ENCODE measurements at places on chromosomes 2 and 18. TPM values are rescaled to one million over a fixed set of nuclear protein-coding genes. Genes with fewer than 3 reads are reported as not detected.

Gene CBLN2
- not detected for total RNA-seq

Gene C2orf66
- not detected for total RNA-seq

Gene EML6
- total RNA-seq: 0.38 TPM

Gene PSD4
- total RNA-seq: 85.9 TPM

Gene IL36RN
- total RNA-seq: not detected

Gene MAP3K19
- not detected for total RNA-seq

Gene RGPD8
- 13.0 TPM for total RNA-seq

GRCh38 chr18:58280191-58280590 lies 236.2 kb downstream of the NEDD4L start:
- no peak for DNase-seq

- no peak for DNase-seq
Measured at GRCh38 chr2:138962686-138963085, 182.5 kb upstream of the NXPH2 start.

GRCh38 chr18:4931209-4931608 lies 265.8 kb downstream of the AKAIN1 start:
- DNase-seq: no peak

DNA sequence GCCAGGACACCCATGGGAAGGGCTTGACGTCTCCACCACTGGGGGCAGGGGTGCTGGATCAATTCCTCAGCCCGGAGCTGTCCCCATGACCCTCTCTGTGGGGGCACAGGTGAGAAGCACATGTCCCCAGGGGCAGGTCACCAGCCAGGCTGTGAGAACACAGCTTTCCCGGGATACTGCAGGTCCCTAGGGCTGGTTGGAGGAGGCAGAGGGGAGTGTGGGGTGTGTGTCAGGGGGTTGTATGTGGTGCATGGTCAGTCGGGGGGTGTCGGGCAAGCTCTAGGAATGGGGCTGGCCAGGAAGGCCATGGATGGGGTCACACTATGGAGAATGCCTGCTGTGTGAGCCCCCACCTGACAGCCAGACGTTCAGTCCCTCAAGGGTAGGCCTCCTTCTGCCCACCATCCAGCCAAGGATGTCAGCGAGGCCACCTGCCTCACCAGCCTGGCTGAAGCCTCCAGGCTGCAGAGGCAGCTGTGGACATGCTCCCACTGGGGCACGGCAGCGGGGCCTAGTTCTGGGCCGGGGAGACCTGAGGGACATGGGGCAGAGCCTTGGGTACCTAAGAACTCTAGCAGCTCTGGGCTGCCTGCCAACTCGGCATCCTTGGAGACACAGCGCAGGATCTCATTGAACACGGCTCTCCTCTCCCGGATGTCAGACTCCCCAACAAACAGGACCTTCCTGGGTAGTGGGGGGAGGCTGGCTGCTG lies 10.3 kb downstream of the HS1BP3 start:
- DNase-seq: no peak

DNA sequence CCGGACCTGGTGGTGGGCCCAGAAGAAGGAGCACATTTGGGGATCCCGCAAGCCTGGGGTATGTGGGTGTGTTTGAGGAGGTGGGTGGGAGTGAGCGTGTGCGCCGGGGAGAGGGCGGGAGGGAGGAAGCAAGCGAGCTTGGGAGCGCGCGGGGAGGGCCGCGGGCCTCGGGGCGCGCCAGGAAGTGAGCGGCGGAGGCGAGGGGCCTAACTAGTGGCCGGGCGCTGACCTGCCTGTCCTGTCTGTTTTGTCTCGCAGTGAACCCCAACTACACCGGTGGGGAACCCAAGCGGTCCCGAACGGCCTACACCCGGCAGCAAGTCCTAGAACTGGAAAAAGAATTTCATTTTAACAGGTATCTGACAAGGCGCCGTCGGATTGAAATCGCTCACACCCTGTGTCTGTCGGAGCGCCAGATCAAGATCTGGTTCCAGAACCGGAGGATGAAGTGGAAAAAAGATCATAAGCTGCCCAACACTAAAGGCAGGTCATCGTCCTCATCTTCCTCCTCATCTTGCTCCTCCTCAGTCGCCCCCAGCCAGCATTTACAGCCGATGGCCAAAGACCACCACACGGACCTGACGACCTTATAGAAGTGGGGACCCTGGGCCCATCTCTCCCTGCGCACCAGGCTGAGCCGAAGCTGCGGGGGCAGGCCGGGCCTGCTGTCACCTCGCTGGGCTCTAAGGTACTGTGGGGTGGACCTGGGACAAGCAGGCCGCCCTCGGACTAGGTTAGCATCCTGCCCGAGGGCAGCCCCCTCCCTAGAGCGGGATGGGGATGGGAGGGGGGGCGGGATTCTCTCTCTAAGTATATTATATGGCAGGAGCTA lies 1.2 kb downstream of the HOXD4 start:
- DNase-seq: no peak

- DNase-seq: no peak
Measured at GRCh38 chr2:217362286-217362685, 502.4 kb upstream of the TNP1 start.

- DNase-seq: peak; percentile 24
Measured at GRCh38 chr2:100819370-100820272, at the start of gene NPAS2. Gene NPAS2 (plus strand): TSS chr2:100820139. CDS start chr2:100904755, 84,616 bp downstream.
